Stimulated activated naive CD8-positive, alpha-beta T cell treated with anti-CD3 and anti-CD28 coated beads, Interleukin-15, Interleukin-2, amounts not matched to agents 100 U/mL and 50 U/mL, for 24 hours (primary cell): ENCODE measurements at places on chromosomes 13 and 19.

DNA sequence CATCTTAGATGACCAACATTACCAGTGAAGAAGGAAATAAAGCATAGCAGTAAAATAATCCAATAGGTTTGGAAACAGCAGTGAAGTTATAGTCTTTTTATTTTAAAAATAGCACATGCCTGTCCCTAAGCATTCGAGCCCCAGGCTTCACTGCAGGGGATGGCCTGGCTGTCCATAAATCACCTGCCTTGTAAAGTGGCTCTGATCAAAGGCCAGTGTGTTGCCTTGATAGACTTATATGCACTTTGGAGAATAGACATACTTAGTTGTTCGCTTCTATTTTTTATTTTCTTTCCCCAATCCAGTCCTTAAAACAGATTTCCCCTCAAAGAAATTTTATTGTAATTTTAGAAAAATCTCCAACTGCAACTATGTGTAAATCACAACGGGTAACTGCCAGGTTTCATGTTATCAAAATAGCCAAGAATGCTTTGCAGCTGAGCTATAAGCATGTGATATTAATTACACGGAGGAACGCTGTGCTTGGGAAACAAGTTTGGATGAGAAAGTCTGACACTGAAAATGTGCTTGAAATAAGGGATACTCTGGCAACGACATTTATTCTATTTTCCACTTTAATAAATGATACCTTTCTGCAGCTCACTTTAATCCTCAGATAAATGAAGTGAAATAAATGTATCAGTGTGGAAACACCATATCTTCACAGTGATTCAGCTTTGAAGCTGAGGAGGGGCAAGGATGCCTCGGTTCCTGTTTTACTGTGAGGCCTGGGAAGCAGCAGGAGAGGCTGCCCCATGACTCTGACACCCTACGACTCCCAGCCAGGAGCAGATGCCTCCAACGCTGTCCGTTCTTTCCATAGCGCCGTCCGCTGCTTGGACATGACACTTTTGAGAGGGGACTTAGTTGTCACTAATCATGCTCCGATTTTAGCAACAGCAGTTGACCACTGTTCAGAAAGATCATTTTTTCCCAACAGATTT lies 5.5 kb upstream of the METTL21C start:
- DNase-seq, result no peak

GRCh38 chr19:39870171-39870971 lies 24.2 kb upstream of the FBL start:
- DNase-seq, result no peak

- DNase-seq, result no peak
Observed at GRCh38 chr13:99941086-99941485, 30.5 kb downstream of the ZIC5 start.

DNA sequence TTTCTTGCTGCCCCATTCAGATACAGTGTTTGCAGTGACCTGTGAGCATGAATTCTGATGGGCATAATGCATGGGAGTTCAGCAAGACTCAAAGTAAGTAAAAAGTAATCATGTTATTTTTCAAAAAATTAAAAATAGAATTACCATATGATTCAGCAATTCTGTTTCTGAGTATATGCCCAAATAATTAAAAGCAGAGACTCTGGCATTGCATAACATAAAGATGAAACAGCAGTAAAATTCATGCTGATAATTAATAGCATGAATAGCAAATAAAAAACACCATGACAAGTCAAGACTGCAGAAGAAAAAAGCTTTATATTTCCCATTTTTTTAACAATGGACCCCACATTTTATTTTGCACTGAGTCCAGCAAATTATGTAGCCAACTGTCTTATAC lies 21.3 kb downstream of the RNF6 start:
- DNase-seq, result no peak

- no peak for DNase-seq
Observed at GRCh38 chr19:43628646-43629326, 9.4 kb upstream of the ZNF428 start.

- no peak for DNase-seq
Observed at GRCh38 chr13:44004878-44005277, 125.2 kb downstream of the LACC1 start.

- no peak for DNase-seq
Observed at GRCh38 chr13:54357284-54357933, 1328.8 kb downstream of the OLFM4 start.

GRCh38 chr19:5943623-5944022 lies 29.6 kb downstream of the CAPS start:
- no peak for DNase-seq

DNA sequence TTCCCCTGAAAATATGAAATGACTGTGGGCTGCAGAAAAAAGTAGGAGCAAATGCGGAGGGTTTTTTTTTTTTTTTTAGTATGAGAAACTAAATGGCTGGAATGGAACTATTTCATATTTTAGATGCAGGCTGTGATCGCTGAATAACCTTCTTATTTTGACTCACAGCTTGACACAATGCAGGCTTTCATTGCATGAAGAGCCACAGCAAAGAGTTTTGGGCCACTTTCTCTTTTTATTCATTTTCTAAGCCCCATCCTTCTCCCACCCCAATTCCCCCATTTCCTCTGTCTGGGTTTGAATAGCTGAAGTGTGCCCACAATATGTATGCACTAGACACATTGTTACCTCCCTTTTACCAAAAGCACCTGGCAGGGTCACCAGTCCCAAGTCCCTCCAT lies 125.9 kb downstream of the COG6 start:
- no peak for DNase-seq

GRCh38 chr19:30864391-30865215 lies 484.6 kb downstream of the TSHZ3 start:
- no peak for DNase-seq

GRCh38 chr19:5993648-5994358 lies 15.9 kb upstream of the RANBP3 start:
- DNase-seq, result no peak

GRCh38 chr13:110779022-110779421 lies 65.5 kb downstream of the ING1 start:
- no peak for DNase-seq

DNA sequence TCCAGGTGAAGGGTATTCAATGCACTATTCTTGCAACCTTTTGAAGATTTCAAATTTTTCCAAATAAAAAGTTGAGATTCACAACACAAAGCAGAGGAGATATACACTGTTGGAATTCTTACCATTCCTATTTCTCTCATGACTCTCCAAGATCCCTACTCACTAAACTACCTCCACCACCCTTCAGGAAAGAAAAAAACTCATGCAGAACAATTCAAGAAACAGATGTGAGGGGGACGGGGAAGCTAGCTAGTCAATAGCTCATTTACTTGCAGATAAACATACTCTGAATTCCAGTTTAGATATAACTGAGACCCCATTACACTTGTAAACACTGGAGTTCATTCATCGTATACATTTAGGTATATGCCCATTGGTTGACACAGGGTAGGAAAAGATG lies 90.0 kb upstream of the SERP2 start:
- no peak for DNase-seq

DNA sequence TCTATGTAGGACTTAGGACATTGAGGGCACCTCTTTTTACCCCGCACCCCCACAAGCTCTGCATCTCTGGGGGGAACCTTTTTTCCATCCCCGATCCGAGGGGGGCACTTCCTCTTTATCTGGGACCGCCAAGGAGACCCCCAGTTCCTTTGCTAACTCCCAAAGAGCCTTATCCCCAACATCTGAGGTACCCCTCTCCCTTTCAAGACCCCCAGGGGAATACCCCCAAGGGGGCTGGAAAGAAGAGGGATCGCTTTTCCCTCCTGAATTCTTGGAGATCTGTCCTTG lies 1.1 kb downstream of the TNFSF9 start:
- no peak for DNase-seq

- no peak for DNase-seq
Observed at GRCh38 chr13:26601669-26602068, 44.2 kb downstream of the WASF3 start.

- DNase-seq, result peak; percentile 73
Observed at GRCh38 chr13:27533155-27533643, 82.8 kb upstream of the MTIF3 start.

DNA sequence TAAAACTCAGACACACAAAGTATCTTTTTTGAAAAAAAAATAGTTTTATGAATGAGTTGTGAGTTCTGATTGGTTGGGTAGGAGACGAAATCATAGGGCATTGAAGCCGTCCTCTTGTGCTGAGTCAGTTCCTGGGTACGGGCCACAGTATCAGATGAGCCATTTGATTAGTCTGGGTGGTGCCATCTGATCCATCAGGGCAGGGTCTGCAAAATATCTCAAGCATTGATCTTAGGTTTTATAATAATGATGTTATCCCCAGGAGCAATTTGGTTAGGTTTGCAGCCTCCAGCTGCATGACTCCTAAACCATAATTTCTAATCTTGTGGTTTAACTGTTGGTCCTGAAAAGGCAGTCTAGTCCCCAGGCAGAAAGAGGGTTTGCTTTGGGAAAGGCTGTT lies 1310.6 kb downstream of the SLITRK1 start:
- DNase-seq, result no peak

DNA sequence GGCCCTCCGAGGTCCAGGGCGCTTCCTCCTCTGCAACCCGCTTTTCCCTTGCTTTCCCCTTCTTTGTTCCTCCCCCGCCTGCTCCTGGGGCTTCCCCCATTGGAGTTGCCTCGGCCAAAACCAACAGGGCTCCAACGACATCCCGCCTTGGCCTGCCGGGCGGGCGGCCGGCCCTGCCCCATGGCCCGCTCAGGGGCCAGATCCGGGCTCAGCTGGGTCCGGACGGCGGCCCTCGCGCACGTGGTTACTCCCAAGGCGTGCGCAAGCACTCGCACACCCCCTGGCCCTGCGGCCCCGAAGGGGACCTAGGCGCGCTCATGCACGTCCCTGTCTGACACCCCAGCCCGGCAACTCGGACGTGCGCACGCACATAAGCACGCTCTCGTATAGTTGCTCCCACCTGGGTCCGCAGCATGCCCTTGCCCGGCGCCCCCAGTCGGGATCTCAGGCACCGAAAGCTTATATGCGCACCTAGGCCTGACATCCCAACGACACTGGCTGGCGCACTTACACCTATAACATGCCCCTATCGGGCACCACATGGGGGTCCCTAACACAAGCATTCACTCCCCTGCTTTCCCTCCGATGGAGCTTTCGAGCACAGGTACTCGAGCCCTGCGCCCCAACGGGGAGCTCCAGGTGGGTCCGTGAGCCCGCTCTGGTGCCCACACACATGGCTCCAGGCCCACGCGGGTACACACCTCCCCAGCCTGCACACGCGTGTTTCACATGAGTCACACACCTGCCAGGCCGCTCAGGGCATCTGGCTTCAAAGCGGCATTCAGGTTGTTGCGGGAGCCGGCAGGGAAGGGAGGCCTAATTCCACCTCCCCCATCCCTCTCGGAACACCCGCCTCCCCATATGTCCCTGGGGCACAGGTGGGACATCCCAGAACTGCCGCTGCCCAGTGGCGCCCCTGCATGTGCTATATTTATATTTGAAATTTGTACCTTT lies 15.0 kb downstream of the NFIX start:
- no peak for DNase-seq

GRCh38 chr13:48939728-48940127 lies 36.0 kb upstream of the FNDC3A start:
- no peak for DNase-seq

GRCh38 chr19:2769218-2769617 lies 13.9 kb downstream of the SGTA start:
- no peak for DNase-seq

GRCh38 chr13:46079770-46080169 lies 25.1 kb downstream of the CPB2 start:
- no peak for DNase-seq

DNA sequence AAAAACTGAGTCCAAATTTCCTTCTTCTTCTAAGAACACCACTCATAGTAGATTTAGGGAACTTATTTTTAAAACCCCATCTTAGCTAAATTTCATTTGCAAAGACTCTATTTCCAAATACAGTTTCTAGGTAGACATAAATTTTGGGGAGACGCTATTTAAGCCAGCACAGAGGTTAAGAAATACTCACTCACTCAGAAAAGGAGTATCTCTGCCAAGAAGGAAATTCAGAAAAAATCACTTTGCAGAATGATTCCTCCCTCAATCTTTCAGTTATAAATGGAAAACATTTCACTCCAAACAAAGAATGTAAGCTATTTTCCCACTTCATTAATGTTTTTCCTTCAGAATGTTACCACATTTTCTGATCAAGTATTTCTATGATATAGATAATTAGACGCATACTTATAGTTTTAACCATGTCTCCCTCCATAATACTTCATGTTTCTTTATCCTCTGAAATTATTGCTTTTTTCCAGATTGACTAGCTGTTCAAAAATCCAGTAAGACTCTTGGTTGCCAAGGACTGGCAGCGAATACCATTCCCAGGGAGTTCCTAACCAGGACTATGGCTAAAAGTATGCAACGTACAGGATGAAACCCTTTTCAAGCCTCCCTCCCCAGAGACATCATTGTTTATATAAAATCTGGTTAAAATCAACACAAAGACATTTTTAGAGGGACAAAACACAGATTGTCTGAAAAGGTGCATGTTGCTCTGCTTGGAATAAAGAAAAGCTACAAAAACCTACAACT lies 52.5 kb upstream of the RXFP2 start:
- no peak for DNase-seq

- no peak for DNase-seq
Observed at GRCh38 chr13:75385708-75386083, 96.3 kb downstream of the TBC1D4 start.

GRCh38 chr13:44660050-44660449 lies 83.9 kb upstream of the TSC22D1 start:
- no peak for DNase-seq

DNA sequence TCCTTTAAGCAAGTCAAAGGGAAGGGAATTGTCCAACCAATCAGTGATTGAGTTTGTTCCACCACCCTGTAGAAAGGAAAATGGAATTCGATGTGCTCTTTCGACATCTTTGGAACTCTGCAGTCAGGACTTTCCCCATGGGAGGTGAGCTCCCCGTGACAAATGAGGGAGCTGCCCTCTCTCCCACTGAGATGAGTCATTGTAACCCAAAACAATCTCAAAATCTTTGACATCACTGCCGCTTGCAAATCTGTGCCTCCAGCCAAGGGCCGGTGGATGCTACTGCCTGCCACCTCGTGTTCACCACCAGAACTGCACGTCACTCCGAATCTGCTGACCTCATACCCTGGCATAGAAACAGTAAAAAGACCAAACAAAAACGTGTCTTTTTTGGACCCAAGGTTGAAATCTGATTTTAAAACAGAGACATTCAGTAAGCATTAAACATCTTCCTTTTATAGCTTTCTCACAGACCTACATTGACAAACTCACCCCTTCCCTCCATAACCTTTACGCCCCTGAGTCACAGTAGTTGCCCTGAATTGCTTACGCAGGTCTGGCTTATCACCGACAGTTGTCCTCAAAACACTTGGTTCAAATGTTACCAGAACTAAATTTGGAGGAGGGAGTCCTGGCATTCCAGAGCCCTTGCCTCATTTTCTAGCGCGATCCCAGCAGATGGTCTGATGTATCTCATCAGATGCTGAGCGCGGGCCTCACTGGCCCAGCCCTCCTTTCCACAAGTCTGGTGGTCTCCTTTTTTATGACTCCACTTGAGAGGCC lies 105.2 kb downstream of the COL4A2 start:
- peak; percentile 74 for DNase-seq

- no peak for DNase-seq
Observed at GRCh38 chr19:51123381-51123800, 1.3 kb upstream of the SIGLEC9 start.

- no peak for DNase-seq
Observed at GRCh38 chr19:36605877-36606478, 865 bp downstream of the ZNF382 start.
